ENCODE measurements at places on chromosomes 7 and 10.

DNA sequence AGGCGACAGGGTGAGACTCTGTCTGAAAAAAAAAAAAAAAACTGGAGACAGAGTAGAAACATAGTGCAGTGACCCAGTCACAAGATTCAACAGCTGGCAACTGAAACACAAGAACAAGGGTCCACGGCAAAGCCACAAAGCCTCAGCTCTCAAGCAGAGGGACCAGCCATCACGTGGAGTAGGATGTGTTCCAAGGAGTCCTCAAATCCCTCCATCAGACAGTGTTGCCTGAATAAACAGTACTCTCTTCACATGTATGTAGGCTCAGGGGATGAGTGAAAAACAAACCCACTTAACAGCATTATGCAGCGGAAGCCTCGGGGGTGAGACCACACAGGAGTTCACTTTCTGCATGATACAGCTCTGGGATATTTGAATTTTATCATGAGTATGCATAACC is 62.0 kb downstream of the SLIT1 start:
- no peak for DNase-seq

DNA sequence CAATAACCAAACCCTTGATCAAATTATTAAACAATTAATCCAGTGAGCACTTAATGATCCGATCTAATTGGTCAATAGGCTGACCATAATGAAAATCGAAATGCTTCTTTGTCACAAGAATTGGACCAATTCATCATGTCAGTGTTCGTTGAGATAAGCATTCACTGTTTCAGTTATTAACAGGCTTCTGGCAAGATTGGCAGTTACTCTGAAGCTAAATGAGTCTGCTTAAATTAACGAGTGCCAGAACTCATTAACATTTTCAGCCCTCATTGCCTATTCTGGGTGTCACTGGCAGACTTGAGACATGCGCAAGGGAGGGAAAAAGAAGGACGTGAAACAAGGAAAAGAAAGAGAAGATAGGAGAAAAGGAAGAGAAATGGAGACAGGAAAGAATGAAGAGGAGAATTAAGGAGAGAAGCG is 30.7 kb upstream of the SLC26A3 start:
- DNase-seq, result no peak

GRCh38 chr10:102397222-102398171 is 2.0 kb downstream of the NFKB2 start:
- no peak for DNase-seq

DNA sequence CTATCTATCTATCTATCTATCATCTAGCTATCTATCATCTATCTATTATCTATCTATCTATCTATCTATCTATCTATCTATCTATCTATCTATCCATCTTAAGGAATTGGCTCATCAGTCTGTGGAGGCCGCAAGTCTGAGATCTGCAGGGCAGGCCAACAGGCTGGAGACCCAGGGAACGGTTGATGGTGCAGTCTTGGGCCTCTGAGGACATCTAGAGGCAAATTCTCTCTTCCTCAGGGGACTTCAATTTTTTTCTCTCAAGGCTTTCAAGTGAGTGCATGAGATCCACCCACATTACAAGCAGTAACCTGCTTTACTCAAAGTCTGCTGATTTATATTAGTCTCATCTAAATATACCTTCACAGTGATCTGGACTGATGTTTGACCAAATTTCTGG is 197.0 kb downstream of the GLRX3 start:
- no peak for DNase-seq

- no peak for DNase-seq
These were observed 264.2 kb upstream of the PCDH15 start for GRCh38 chr10:55065185-55065584.

DNA sequence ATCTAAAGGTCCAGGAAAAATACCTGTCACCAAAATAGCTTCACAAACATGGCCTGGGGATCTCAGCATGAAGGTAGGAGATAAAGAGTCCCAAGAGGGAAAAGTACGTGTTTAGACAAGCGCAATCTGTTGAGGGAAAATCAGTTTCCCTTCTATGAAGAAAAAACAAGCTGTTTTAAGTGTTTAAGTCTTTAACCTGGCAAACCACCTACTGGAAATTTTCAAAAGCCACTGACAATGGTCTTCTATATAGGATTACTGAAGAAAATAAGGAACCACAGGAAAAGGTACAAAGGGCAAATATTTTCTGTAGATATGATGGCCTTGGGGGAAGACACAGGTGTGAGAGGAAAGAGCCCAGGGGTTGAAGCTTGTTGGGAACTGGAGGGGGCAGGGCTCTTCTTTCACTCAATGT is 21.2 kb downstream of the ALDH18A1 start:
- no peak for DNase-seq

GRCh38 chr10:121576139-121576538 is 22.1 kb downstream of the FGFR2 start:
- DNase-seq, result no peak

DNA sequence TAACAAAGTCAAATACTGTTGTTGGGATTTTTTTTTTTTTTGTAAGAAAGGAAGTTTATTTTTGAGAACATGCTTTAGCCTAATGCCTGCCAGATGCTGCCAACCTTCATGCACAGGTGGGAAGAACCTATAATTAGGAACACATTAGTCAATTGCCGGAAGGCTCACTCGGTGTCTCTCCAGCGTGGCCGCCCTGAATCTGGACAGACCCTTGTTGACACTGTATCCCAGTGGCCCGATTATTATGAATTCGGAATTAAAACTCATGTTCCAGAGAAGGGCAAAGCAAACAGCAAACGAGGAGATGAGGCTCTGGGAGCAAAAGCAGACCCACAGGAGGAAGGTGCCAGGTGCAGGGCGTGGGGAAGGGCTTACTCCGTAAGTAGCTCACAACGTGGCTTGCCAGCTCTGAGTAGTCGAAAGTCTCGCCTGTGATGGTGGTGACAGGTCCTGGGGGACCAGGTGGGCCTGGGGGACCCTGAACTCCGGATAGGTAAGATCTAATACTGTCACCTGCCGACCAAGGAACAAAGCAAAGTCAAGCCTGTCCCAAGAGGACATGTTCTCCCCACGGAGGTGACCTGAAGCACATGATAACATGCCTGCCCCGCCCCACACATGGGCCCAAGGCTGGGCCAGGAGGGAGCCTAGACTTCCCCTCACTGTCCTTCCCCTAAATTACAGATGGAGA is 48.3 kb downstream of the COL17A1 start:
- no peak for DNase-seq

- peak; percentile 38 for DNase-seq
These were observed 37.2 kb downstream of the EXOC4 start for GRCh38 chr7:133290041-133290440.

GRCh38 chr7:12066004-12066403 is 145.1 kb upstream of the TMEM106B start:
- DNase-seq, result no peak

DNA sequence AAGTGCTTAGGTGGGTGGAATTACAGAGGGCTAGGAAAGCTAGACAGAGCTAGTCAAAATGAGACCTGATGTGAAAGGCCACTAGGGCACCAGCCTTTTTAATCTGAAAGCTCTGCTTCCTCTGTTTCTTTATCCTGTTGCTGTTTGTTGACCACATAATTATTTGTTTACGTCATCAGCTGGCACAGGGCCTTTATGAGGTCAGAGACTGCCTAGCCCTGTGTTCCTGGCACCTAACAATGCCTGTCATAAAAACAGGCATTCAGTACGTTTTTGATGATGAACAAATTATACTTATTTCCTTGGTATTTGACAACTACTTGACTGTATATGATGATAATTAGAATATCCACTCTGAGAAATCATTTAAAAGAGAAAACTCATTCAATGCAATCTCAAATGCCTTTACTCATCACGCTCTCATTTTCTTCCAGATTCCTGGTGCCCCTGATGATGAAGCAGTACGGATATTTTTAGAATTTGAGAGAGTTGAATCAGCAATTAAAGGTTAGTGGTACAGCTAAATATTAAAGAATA is 26.0 kb downstream of the RBM17 start:
- DNase-seq, result peak; percentile 88

- DNase-seq, result no peak
These were observed 65.4 kb downstream of the FANK1 start for GRCh38 chr10:125961743-125962142.

DNA sequence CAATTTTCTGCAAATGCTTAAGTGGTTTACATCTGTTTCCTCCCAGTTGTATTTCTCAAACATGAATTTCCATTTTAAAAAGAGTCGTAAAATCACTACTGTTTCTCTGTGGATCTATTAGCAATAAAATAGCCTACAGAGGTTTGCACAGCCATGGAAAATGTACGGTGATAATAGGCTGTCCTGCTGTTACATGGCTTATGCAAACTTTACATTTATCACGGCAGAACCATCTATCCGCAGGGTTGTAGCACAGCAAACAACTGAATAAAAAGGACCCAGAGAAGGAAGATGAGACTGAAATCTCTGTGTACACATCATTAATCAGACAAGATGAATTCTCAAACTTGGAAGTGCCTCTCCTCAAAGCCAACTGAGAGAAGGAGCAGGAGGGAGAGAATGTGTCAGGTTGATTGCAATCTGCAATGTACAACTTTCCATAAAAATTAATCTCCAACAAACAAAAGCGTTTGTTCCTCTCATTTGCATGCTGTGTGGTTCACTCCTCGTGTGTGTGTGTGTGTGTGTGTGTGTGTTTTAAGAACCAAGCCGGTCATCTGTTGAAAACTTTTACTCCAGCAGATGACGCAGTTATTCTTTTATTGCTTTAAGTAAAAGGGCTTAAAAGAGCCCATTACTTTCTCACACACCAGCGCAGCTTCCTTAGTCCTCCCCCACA is 279.3 kb downstream of the SKAP2 start:
- DNase-seq, result no peak

DNA sequence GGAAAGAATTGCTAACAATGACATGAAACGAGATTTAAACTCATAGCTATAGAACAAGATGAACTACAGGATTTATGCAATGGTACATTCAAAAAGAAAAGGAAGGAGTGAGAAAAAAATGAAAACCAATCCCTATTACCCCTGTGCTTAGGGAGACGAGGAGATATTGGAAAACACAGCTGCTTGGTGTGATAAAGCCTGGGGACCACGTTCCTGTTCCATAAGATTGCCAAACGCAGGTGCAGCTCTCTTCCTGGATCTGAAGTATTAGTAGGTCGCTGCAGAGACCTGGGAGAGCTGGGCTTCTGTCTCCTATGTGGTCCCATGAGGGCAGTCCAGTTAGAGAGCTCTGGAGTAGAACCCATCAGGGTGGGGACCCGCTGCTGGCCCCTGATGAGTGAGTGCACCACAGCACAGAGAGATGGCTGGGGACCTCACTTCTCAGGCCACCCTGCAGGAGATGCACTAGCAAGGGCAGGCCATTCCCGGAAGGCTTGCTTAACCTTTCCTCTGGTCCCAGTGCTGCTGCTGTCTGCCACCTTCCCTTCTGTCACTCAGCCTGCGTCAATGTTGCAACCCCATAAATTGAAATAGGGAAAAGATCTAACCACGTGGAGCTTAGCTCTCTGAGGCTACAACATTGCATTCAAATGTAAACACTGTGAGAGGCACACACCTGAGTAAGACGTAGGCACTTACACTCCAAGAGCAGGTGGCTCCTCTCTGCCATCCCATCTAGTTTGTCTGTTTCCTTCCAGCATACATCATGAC is 57.9 kb downstream of the MTPN start:
- DNase-seq, result no peak

- no peak for DNase-seq
These were observed 39.4 kb upstream of the RET start for GRCh38 chr10:43037440-43037839.

DNA sequence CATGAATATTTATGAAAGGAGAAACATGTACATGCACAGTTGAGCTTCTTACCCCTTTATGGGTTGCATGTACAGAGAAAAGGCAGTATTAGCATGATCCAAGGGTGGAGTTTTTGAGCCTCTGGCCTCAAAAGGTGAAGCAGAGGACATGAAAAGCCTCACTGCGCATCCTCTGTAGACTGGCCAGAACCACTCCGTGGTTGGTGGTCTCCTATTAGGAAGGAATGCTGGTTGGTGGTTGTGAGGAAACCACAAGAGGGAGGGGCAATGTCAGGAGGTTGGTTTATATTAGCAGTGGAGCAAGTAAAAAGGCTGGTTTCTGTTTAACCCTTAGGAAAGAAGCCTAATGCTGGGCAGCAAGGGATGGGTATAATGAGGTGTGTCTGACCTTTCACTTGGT is 37.5 kb downstream of the AHCYL2 start:
- DNase-seq, result no peak

GRCh38 chr10:6009961-6010360 is 32.6 kb upstream of the IL15RA start:
- no peak for DNase-seq

Measured in EL (cell line).